Activated CD4-positive, alpha-beta T cell treated with anti-CD3 and anti-CD28 coated beads, Interleukin-2, amount 10 ng/mL, durations not matched to agents 24 days and 14 days (primary cell): ENCODE measurements at places on chromosomes 5 and 9. TPM values are rescaled to one million over a fixed set of nuclear protein-coding genes. Genes with fewer than 3 reads are reported as not detected.

GRCh38 chr5:170471551-170472178, 32.2 kb upstream of the KCNIP1 start:
- no peak overlapping the region for H3K4me3 ChIP-seq
- no peak for DNase-seq
- no peaks in the 10 kb centered on the region for H3K4me1 ChIP-seq
- H3K36me3 ChIP-seq, result no peaks in the 10 kb centered on the region
- no peak overlapping the region for H3K27ac ChIP-seq

DNA sequence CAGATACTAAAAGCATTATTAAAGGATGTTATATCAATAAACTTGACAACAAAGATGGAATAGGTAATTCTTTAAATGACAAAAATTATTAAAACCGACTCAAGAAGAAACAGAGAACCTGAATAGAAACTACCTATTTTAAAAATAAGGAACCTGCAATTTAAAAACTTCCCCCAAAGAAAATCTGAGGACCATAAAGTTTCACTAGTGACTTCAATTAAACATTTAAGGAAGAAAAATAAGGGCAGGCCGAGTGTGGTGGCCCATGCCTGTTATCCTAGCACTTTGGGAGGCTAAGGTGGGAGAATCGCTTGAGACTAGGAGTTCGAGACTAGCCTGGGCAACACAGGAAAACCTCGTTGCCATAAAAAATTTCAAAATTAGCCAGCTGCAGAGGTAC, 99.6 kb downstream of the FANCC start:
- peaks cover 2% of the 10 kb centered on the region for H3K27me3 ChIP-seq
- no peak overlapping the region for H3K4me3 ChIP-seq
- peaks cover 5% of the 10 kb centered on the region for H3K36me3 ChIP-seq
- H3K27ac ChIP-seq, result no peak overlapping the region
- no peak for DNase-seq

DNA sequence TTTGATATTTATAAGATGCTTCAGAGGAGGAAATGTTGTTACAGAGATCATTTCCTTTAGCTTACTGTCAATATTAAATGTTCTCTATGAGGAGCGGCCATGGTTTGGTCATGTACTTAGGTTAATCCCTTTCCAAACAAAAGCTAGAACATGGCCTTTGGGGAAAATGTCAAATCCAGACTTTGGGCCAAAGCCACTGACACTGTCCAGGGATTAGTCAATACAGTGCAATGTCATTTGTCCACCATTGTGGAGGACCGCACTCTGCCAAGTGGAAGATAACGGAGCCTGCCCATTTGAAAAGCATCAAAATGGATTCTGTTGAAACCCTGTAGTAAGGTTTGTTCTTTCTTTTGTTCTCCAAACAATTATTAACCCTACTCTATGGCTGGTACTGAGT, 50.1 kb downstream of the FRMPD1 start:
- no peaks in the 10 kb centered on the region for H3K36me3 ChIP-seq
- H3K4me3 ChIP-seq, result no peak overlapping the region
- no peak overlapping the region for H3K27ac ChIP-seq
- DNase-seq, result no peak
- H3K27me3 ChIP-seq, result peaks cover 27% of the 10 kb centered on the region

DNA sequence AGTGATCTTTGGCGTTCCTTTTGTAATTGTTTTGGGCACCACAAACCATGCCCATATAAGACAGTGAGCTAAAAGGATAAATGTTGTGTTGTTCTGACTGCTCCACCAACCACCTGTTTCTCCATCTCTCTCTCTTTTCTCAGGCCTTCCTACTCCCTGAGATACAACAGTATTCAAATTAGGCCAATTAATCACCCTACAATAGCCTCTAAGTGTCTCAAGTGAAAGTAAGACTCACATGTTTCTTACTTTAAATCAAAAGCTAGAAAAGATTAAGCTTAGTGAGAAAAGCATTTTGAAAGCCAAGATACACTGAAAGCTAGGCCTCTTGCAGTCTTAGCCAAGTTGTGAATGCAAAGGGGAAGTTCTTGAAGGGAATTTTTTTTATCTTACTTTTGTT, 268.8 kb upstream of the NREP start:
- DNase-seq, result no peak
- H3K27me3 ChIP-seq, result no peaks in the 10 kb centered on the region
- no peak overlapping the region for H3K4me3 ChIP-seq
- no peaks in the 10 kb centered on the region for H3K36me3 ChIP-seq

DNA sequence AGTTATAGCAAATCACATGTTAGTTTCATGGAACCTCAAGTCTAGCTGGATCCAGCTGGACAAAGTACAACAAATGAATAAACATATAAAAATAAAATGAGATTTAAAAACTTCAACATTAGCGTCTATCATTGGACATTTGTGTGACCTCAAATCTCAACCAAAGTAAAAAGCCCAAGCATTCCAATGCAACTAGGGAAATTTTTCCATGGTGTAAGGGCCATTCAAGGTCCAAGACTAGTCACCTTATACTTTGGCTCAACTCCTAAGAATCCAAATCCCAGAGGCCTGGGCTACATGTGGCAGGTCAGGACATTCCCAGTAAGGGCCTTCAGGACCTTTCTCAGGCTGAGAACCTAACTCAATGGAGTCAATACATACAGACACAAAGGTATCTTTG, 137.4 kb upstream of the DMAC1 start:
- H3K27me3 ChIP-seq, result no peaks in the 10 kb centered on the region
- H3K36me3 ChIP-seq, result peaks cover 9% of the 10 kb centered on the region
- H3K4me3 ChIP-seq, result no peak overlapping the region
- H3K4me1 ChIP-seq, result peaks cover 17% of the 10 kb centered on the region
- H3K27ac ChIP-seq, result no peak overlapping the region
- no peak for DNase-seq

- no peak for DNase-seq
- H3K4me3 ChIP-seq, result no peak overlapping the region
- H3K4me1 ChIP-seq, result peaks cover under 1% of the 10 kb centered on the region
- H3K36me3 ChIP-seq, result peaks cover 27% of the 10 kb centered on the region
Measured at GRCh38 chr5:44827681-44828080, 18.9 kb downstream of the MRPS30 start.

TAS2R1 gene
- total RNA-seq, result not detected in 2 replicates

ZFR gene
- total RNA-seq, result 68.1 and 70.4 TPM in 2 replicates

ANKRD34B gene
- total RNA-seq, result not detected in 2 replicates

OGN gene
- not detected in 2 replicates for total RNA-seq

SELENOP gene
- total RNA-seq, result not detected in 2 replicates

MLANA gene
- not detected in 2 replicates for total RNA-seq
